PC-3 (cell line): ENCODE measurements at places on chromosomes 5 and 9. TPM values are rescaled to one million over a fixed set of nuclear protein-coding genes. Genes with fewer than 3 reads are reported as not detected.

- DNase-seq, result no peak
Observed at GRCh38 chr5:142428036-142428772, 103.4 kb upstream of the SPRY4 start.

- peak; percentile 49 for DNase-seq
Observed at GRCh38 chr9:7186175-7186574, 428.4 kb downstream of the KDM4C start.

DNA sequence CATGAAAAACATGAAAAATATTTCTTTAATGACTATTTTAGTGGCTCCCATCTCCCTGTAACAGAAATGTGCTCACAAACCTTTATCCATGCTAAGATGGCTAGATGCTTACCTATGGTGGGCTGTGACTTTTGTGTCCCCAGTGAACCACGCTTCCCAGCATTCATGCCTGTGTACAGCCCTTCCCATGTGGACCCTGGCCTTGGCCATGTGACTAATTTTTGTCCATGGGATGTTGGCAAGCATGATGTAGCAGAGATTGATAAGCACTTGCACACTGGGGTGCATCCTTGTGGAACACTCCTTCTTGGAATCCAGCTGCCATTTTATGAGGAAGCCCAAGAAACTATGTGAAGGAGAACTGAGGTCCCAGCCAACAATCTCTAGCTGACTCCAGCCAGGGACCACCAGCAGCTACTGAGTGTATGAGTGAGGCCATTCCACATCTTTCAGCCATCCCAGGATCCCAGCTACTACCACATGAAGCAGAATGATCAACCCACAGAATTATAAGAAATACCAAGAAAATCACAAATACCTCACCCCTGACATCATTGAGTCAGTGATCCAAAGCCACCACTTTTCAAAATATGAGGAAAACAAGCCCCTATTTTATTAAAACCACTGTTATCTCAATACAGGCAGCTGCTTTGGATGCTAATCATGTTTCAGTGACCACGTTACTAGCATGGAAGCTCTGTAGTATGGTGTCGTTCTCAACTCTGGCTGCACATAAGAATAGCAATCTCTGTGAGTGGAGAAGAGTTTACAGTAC lies 16.1 kb upstream of the RAI14 start:
- DNase-seq, result no peak

- DNase-seq, result peak; percentile 1
Observed at GRCh38 chr5:66864240-66864884, 268.2 kb downstream of the MAST4 start.

GRCh38 chr9:92729735-92730155 lies 34.9 kb downstream of the BICD2 start:
- DNase-seq, result no peak

GRCh38 chr5:8560776-8561175 lies 691.8 kb downstream of the MTRR start:
- peak; percentile 18 for DNase-seq

GRCh38 chr5:57784121-57784520 lies 301.5 kb upstream of the ACTBL2 start:
- DNase-seq, result no peak

DNA sequence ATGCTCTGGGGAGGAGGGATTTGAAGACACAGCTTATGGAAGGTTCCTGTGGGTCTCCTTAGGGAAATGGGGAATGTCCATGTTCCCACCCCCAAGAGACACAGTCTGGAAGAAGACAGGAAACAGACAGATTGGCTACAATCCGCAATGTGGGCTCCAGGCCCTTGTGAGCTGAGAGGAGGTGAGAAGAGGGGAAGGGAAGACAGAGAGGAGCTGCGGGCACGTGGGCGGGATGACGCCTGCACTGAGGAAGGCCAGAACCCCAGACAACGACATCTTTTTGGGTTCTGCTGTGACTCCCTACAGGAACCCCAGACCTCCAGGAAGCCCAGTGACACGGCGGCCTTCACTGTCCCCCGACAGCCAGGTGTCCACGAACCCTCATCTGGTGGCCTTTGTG lies 29.9 kb upstream of the NKD2 start:
- no peak for DNase-seq

DNA sequence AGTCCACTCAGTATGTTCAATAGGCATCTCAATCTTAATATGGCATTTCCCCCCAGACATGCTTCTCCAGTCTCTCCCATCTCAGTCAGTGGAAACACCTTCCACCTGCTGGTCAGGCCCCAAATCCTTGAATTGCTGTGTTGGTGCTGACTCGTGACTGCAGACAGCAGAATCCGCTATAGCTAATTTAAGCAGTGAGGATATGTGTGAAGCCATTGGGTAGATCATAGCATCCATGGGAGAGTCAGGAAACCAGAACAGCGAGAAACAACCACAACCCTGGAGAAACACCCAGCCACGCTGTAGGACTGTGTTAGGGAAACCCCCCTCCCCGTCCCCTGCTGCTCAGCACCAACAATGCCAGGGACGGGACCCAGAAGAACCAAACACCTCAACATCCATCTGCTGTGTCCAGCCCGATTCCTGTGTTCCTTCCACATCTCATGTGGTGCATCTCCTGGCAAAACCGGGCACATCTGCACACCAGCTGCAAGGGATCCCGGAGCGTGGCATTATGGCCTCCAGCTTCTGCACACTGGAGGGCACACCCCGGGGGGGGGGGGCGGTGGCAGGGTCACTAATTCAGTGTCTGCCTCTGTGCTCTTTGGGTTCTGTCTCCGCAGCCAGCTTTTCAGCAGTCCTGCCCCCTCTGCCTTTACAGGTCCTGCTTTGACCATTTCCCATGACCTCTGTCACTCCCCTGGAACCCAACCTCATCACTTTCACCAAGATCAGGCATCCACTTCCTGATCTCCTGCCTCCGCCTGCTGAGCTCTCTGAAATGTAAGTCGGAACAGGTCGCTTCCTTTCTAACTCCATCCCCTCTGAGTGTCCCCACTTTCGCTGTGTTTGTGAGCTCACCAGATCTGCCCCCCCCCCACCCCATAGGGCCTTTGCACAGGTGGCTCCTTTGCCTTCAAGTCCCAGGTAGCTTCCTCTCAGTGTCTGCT lies 2.4 kb upstream of the PLEKHG4B start:
- DNase-seq, result no peak

DNA sequence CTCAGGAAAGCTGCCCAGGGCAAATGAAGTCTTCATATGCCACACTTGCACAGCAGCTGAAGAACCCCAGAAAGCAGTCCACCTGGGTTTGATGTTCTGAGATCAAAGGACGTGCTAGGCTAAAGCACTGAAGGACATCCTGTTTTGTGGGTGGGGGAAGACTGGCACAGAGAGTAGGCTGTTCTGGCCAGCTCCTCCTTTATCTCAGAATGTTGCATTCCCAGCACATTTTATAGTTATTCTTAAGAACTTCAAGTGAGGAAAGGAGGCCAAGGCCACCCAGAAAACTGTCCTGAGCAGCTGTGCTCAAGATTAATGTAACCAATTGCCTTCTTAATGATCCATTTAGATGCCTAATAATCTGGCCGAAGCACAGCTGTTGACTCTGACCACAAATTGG lies 10.9 kb downstream of the SHOC1 start:
- no peak for DNase-seq

- DNase-seq, result no peak
Observed at GRCh38 chr5:36367524-36367923, 65.8 kb upstream of the RANBP3L start.

DNA sequence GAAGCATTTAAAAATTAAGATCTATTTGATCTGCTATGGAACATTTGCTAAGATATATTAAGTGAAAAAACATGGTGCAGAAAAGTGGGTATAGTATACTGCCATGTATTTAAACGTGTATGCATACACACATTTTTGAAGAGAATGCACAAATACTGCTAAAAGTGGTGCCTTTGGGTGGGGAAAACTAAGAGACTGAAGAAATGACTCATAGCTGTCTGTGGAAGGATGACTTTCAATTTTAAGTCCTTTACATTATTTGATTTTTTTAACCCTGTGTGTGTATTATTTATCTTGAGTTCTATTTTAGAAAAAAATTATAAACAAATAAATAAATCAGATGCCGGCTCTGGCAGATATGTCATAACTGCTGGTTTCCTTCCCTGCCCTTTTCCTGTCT lies 120.7 kb upstream of the SLIT3 start:
- DNase-seq, result no peak

DNA sequence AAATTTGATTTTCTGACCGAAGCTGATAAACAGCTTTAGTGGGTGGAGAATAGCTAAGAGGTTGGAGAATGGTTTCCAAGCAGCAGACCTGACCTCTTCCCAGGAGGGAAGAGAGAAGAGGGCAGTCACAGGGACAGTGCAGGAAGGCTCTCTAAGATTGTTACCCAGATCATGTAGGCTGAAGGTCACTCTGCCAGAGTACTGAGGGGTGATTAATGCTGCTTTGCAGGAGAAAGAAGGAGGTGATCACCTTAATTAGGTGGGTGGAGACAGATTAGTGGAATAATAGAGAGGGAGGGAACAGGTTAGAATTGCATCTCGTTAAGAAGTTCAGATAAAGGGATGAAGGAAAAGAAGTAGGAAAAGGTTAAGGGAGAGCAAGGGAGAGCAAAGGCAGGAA lies 440.5 kb downstream of the BRINP1 start:
- no peak for DNase-seq

DNA sequence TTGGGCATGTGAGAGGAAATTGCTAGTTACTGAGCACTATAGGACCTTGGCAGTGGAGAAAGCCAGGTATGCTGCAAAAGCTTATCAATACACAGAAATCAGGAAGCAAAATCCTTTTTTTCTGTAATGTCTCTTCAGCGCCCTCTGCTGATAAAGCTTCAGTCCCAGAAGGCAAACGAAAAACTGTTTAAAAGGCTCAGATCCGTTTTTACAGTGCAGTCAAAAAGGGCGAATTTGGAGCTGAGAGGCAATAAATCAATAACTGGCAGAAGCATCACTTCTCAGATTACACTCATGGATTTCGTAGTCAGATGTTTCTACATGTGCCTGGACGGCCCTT lies 1.1 kb upstream of the MAN2A1 start:
- peak; percentile 34 for DNase-seq

- DNase-seq, result peak; percentile 69
Observed at GRCh38 chr5:134524272-134524825, 1.1 kb upstream of the JADE2 start.

DNA sequence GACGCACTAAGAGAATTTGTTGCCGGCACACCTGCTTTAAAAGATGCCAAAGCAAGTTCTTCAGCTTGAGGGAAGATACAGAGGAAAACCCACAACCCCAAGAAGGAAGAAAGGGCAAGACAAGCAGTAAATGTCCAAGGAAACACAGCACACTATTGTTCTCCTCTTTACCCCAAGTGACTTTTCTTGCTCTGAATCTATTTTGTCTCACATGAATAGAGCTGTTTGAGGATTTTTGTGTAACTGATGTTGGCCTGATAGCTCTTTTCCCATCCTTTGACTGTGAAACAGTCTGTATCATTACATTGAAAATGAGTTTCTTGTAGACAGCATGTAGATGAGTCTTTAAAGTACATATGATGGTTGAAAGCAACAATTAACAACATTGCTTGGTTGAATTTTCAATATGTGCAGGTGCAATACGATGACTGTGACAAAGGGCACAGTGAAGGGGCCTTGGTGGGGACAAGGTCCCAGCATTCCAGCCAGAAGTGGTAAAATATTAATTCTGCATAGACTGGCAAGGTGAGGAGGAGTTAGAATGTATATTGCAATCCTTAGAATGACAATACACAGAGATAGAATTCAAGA lies 16.8 kb upstream of the CEP72 start:
- no peak for DNase-seq

DNA sequence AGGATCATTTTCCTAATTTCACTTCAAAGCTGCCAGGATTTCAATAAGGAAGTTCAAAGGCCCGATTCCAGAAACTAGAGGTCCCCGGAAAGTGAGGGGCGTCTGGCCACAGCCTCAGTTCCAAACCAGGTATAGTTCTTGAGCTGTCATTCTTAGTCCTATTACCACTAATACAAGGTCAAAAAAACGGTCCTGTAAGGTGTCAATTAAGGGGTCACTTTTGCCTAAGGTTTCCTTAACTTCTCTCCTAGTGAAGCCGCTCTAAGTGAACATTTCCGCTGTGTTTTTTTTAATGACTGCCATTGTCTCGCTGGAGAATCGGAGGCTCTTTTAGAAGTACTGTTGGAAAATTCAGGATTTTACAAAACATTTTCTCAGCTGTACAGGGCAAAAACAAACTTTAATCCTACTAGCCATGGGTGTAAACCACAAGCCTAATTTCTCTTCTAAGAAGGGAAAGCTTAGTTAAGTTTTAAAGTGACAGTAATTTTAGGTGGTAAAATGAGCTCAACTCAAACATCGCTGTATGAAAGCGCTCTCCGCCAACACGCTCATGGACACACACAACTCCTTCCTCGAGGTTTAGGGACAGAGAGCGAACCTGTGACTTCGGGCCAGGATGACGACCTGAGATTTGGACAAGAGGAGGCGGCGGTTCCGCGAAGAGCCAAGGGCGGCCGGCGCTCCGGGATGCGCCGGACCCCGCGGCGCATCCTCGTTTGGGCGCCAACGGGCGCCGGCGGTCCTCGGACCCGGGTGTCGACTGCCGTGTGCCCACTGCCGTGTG lies 76.7 kb upstream of the IFNE start:
- no peak for DNase-seq

DNA sequence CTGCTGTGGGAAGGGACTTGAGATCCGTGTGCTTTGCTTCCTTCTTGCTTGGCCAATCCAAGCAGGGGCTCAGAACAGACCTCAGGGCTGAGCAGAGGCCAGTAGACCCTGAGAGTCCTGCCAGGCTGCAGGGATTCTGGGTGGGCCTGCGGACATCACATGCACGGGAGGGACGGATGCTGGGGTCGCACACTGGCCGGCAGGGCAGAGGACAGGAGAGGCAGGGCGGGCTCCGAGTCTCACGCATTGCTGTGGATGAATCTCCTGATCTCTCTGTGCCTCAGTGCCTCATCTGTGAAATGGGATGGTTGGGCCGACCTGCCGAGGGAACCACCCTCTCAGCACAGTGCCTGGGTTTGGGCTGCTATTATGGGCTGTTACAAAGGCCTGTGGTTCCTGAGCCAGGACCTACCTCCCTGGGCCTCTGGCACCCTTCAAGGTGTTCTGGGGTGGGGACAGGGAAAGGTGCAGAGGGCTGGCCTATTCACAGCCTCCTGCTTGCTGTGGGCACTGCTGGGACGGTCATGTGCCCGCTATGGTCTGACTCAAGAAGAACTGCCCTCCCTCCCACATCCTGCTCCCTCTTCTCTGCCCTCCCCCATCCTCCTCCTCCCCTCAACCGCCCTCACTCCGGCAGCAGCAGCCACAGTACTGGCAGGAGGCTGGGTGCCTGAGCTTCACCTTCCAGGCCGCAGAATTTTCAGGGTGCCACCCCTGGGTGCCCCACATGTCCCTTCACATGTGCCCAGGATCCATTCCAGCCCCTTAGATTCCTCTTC lies 43.3 kb downstream of the NCS1 start:
- DNase-seq, result no peak

GRCh38 chr5:11564706-11565105 lies 339.5 kb downstream of the CTNND2 start:
- DNase-seq, result no peak

- DNase-seq, result no peak
Observed at GRCh38 chr9:108119530-108120113, 630.1 kb upstream of the KLF4 start.

STING1 gene
- 6.5 and 12.6 TPM in 2 replicates for total RNA-seq

SYNPO gene
- total RNA-seq, result 5.3 and 8.4 TPM in 2 replicates

OLFM1 gene
- 0.44 TPM in 1 of 2 replicates, not detected in the other for total RNA-seq

ZFP37 gene
- not detected in 2 replicates for total RNA-seq

GEMIN5 gene
- total RNA-seq, result 19.8 and 28.2 TPM in 2 replicates

N4BP3 gene
- 0.36 and 0.86 TPM in 2 replicates for total RNA-seq

ANKRD34B gene
- total RNA-seq, result not detected in 2 replicates

TAF1L gene
- total RNA-seq, result 0.23 TPM in 1 of 2 replicates, not detected in the other

APBA1 gene
- 0.06 and 0.07 TPM in 2 replicates for total RNA-seq

GAS1 gene
- total RNA-seq, result not detected in 2 replicates
